ENCODE measurements at places on chromosomes 2 and 18.

GRCh38 chr18:68436485-68436884, 278.4 kb downstream of the TMX3 start:
- DNase-seq, result no peak
- H3K27me3 ChIP-seq, result no peaks in the 10 kb centered on the region
- H3K27ac ChIP-seq, result no peak overlapping the region
- H3K36me3 ChIP-seq, result no peaks in the 10 kb centered on the region
- H3K4me3 ChIP-seq, result no peak overlapping the region
- no peaks in the 10 kb centered on the region for H3K4me1 ChIP-seq

- no peak overlapping the region for H3K27ac ChIP-seq
- H3K36me3 ChIP-seq, result no peaks in the 10 kb centered on the region
- no peak overlapping the region for H3K4me3 ChIP-seq
- no peaks in the 10 kb centered on the region for H3K27me3 ChIP-seq
- DNase-seq, result no peak
These were observed 38.8 kb downstream of the DNER start for GRCh38 chr2:229675569-229675968.

- H3K27ac ChIP-seq, result no peak overlapping the region
- H3K4me3 ChIP-seq, result no peak overlapping the region
- no peaks in the 10 kb centered on the region for H3K27me3 ChIP-seq
- H3K4me1 ChIP-seq, result no peaks in the 10 kb centered on the region
- no peak for DNase-seq
- H3K36me3 ChIP-seq, result no peaks in the 10 kb centered on the region
These were observed 76.1 kb upstream of the NOSTRIN start for GRCh38 chr2:168726375-168726774.

DNA sequence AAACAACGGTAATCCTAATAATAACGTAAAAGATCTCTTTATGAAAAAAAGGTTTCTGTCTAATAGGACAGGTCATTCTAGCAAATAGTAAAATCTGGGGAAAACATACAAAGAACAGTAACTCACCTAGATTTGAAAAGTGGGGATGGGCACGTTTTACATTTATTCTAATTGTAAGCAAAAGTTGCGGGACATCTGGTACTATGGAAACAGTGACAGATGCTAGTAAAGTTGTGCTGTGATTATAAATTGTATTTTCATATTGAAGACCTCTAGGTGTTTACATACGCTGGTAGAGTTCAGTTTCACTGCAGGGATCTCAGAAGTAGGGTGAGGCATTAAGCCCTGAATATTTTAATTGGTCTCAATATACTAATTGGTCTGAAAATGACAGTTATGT, 422.5 kb downstream of the DPP10 start:
- no peak overlapping the region for H3K27ac ChIP-seq
- DNase-seq, result no peak
- H3K4me1 ChIP-seq, result no peaks in the 10 kb centered on the region
- H3K4me3 ChIP-seq, result no peak overlapping the region
- H3K27me3 ChIP-seq, result no peaks in the 10 kb centered on the region
- H3K36me3 ChIP-seq, result no peaks in the 10 kb centered on the region

GRCh38 chr18:48111587-48111986, 181.1 kb upstream of the SMAD2 start:
- no peaks in the 10 kb centered on the region for H3K36me3 ChIP-seq
- peaks cover 10% of the 10 kb centered on the region for H3K4me1 ChIP-seq
- H3K27ac ChIP-seq, result no peak overlapping the region
- H3K4me3 ChIP-seq, result no peak overlapping the region
- H3K27me3 ChIP-seq, result peaks cover 14% of the 10 kb centered on the region

DNA sequence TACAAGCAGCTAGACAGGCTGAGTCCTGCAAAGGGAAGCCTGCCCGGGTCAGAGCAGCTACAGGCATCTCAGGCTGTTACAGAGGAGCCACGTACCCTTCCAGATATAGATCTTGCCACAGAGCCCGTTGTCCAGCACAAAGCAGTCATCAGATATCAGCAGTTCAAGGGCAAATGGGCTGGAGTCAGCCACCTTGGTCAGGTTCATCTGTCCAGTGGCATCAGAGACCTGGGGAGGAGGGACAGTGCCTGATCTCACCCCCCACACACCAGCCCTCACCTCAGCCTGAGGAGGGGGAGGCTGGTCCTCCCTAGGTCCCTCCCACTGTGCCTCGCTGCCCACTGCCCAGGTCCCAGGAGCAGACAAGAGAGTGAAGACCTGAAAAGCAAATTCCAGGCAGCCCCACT, 12.2 kb downstream of the CAPG start:
- no peak for DNase-seq
- H3K27ac ChIP-seq, result peak overlapping the region; percentile 75
- H3K36me3 ChIP-seq, result 0 out of 2 replicates have a peak, but pooled peaks cover 10% of the 10 kb centered on the region
- peaks cover 32% of the 10 kb centered on the region for H3K4me1 ChIP-seq

DNA sequence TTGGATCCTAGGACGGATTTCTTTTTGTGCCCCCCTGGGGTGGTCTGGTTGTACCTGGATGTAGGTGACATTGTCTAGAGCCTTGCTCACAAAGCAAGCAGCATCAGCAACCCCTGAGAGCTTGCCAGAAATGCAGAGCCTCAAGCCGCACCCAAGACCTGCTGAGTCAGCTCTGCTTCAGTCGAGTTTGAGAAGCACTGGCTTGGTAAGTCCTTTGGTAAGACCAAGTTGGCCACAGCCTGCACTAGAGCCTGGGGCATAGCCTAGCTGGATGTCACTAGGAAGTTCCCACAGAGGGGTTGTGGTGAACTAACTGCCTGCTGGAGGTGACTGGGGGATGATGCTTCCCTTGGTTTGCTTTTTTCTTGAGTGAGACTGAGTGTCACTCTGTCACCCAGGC, 6.2 kb downstream of the ABCG5 start:
- no peaks in the 10 kb centered on the region for H3K36me3 ChIP-seq
- H3K4me3 ChIP-seq, result no peak overlapping the region
- H3K4me1 ChIP-seq, result no peaks in the 10 kb centered on the region
- no peak for DNase-seq
- peaks cover 36% of the 10 kb centered on the region for H3K27me3 ChIP-seq

DNA sequence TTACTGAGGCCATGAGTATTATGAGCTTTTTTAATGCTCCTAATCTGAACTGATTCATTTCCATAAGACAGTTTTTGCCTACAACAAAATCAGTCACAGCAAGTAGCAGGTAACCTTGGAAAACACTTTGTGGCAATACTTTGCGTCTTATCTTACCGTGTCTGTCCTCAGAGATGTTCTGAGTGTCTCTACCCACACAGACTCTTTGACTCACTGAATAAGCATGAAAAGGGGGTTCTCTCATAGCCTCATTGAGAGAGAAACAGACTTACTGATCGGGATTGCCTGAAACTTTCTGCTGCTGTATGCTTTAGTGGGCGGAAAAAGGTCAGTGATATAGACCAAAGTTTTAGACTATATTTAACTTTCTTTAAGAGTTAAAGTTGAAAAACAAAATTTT, 92.6 kb downstream of the MYL12B start:
- no peak overlapping the region for H3K4me3 ChIP-seq
- peaks cover 24% of the 10 kb centered on the region for H3K36me3 ChIP-seq
- H3K4me1 ChIP-seq, result peaks cover 20% of the 10 kb centered on the region
- DNase-seq, result no peak
- H3K27ac ChIP-seq, result no peak overlapping the region

DNA sequence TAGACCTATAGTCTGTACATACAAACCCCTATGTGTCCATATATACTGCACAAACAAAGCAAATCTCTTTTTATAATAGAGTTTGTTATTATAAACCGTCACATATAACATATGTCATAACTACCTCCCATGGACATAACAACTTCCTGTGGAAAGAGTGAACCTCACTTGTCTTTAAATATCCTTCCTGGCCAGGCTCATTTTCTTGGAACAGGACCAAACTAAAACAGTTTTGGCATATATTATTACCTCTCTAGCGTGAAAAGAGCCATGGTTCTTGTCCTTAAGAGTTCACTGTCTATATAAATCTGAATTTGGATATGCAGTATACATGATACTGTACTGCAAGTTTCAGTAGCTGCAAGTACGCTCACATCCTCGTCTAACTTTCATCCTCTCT, 28.3 kb upstream of the DNAJC27 start:
- H3K4me1 ChIP-seq, result peaks cover 21% of the 10 kb centered on the region
- H3K36me3 ChIP-seq, result no peaks in the 10 kb centered on the region
- H3K27ac ChIP-seq, result no peak overlapping the region
- DNase-seq, result no peak
- H3K27me3 ChIP-seq, result no peaks in the 10 kb centered on the region

- no peak overlapping the region for H3K4me3 ChIP-seq
- no peaks in the 10 kb centered on the region for H3K27me3 ChIP-seq
- H3K4me1 ChIP-seq, result no peaks in the 10 kb centered on the region
- no peak for DNase-seq
- peaks cover 29% of the 10 kb centered on the region for H3K36me3 ChIP-seq
- no peak overlapping the region for H3K27ac ChIP-seq
These were observed 80.6 kb downstream of the LRRFIP1 start for GRCh38 chr2:237708065-237708398.

DNA sequence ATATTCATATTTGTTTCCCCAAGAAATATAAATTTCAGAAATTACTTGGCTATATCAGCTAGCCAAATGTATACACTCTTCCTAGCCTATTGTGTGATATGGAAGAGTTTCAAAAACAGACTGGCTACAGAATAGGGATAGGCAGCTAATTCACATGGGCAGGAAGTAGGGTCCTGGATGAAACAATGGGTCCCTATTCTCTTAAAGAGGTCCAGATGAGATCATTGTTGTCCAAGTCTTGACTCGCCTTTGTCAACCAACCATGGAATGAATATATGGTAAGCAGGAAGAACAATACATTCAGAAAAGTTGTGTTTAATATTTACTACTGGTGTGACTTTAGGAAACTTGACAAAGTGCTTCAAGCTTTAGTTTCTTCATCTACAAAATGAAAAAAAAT, 319.9 kb downstream of the NBAS start:
- H3K27me3 ChIP-seq, result no peaks in the 10 kb centered on the region
- no peak for DNase-seq
- no peak overlapping the region for H3K4me3 ChIP-seq
- H3K4me1 ChIP-seq, result no peaks in the 10 kb centered on the region
- no peak overlapping the region for H3K27ac ChIP-seq

GRCh38 chr2:71156573-71156972, 26.1 kb downstream of the MPHOSPH10 start:
- H3K4me3 ChIP-seq, result no peak overlapping the region
- H3K27me3 ChIP-seq, result no peaks in the 10 kb centered on the region
- no peak for DNase-seq
- no peaks in the 10 kb centered on the region for H3K4me1 ChIP-seq

DNA sequence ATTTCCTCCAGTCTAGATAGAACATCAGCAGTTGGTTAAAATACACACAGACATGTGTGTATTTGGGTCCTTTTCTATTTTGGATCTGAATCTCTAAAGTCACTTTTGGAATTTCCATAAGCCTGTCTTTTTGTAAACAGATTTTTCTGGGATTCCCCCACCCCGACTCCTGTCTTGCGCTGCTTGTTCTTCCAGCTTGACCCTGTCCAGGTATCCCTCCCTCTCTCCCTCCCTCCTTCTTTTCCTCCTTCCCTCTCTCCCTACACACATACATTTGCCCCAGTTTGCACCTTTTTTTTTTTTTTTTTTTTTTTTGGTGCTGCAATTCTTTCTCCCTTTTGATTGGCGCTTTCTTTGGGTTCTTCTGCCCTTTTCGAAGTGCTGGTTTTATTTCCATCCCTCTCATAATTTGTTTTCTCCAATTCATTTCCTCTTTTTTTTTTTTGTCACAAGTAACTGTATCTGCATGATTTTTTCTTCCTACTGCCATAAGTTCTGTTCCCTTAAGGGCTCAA, 114.8 kb upstream of the SERTAD2 start:
- peak overlapping the region; percentile 84 for H3K27ac ChIP-seq
- no peak for DNase-seq
- H3K4me1 ChIP-seq, result peaks cover 45% of the 10 kb centered on the region
- no peaks in the 10 kb centered on the region for H3K27me3 ChIP-seq
- peak overlapping the region; percentile 66 for H3K4me3 ChIP-seq
- no peaks in the 10 kb centered on the region for H3K36me3 ChIP-seq

DNA sequence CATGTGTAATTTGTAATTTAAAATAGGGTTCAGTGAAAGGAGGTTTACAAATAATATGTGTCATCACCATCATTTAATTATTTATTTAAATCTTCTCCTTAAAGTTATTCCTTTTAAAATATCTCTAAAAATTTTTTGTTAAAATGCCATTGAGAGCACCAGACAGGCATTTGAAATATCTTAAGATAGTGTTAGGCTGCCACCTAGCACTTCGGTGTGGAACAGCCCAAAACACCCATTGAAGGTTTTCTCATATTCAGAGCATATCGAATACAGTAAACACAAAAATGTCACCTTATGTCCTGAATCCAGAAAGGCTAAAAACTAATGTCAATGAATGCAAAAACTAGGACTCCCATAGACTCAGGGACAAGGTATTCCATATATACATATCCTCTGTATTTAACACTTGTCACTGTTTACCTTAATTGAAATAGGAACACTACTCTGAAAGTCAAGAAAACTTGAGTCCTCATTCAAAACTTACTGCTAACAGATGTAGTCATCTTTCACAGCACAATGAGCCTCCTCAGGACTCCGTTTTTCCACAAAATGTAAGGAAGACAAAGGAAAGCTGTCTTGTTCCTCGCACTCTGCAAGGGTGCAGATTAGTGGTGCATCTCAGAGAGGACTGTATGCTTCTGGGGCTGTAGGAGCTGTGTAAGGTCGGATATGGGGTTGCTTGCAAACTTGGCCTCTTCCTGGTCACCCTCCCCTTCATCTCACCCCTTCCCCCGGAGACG, 329.5 kb downstream of the PAX3 start:
- peaks cover 34% of the 10 kb centered on the region for H3K4me1 ChIP-seq
- DNase-seq, result peak; percentile 61
- H3K27ac ChIP-seq, result no peak overlapping the region
- no peaks in the 10 kb centered on the region for H3K27me3 ChIP-seq
- H3K4me3 ChIP-seq, result no peak overlapping the region

- no peak overlapping the region for H3K4me3 ChIP-seq
- no peak for DNase-seq
- no peaks in the 10 kb centered on the region for H3K4me1 ChIP-seq
- no peaks in the 10 kb centered on the region for H3K27me3 ChIP-seq
- no peaks in the 10 kb centered on the region for H3K36me3 ChIP-seq
These were observed 93.9 kb upstream of the FAM237A start for GRCh38 chr2:206548383-206548782.

DNA sequence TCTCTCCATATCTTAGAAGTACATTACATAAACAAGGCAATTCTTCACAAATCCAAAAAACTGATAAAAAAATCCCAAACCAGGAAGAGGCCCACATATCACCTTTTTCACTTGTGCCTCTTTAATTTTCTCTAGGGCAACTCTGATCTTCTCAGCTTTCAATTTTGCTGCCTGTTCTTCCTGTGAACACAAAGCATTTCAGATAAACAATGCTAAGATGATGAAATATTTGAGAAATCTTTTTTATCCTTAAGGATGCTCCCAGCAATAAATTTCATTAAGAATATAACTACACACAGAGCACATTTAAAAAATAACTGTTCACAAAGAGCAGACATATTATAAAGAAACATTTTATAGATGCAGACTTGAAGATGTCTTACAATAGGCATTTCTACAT, 73.4 kb downstream of the RAPH1 start:
- H3K27ac ChIP-seq, result 0 out of 2 replicates have a peak overlapping the region, but pooled peaks have one; percentile 12
- no peak for DNase-seq
- no peaks in the 10 kb centered on the region for H3K27me3 ChIP-seq
- no peaks in the 10 kb centered on the region for H3K36me3 ChIP-seq
